HTR-8/SVneo (cell line): ENCODE measurements at places on chromosomes 12 and 14.

- DNase-seq, result no peak
These were observed 1258.0 kb downstream of the FSCB start for GRCh38 chr14:43249116-43249515.

GRCh38 chr12:20798554-20798953 lies 12.0 kb upstream of the SLCO1B3 start:
- DNase-seq, result no peak

DNA sequence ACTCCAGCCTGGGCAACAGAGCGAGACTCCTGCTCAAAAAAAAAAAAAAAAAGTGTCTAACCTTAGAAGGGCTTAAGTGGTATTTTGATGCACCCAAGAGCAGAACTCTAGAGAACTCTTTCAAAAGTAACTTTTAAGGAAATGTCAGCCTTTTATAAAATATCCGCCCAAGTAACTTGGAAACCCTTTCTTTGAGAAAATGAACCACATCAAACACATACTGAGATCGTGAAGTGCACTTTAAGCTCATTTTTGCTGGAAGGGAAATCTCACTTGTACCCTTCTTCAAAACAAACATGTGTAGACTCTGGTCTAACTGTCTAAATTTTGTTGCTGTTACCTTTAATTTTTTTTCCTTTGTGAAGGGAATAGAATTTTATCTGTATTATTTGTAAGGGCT lies 5.5 kb downstream of the C12orf56 start:
- no peak for DNase-seq

GRCh38 chr14:58072288-58073071 lies 79.5 kb downstream of the ARMH4 start:
- peak; percentile 90 for DNase-seq

- no peak for DNase-seq
These were observed 53.2 kb upstream of the HIF1A start for GRCh38 chr14:61641914-61642613.

- DNase-seq, result no peak
These were observed 79.1 kb upstream of the LMO3 start for GRCh38 chr12:16685107-16685506.

GRCh38 chr12:94561943-94562411 lies 88.4 kb downstream of the TMCC3 start:
- DNase-seq, result no peak

- no peak for DNase-seq
These were observed 143.4 kb downstream of the CHST11 start for GRCh38 chr12:104600036-104600712.

GRCh38 chr14:97198813-97199212 lies 401.6 kb downstream of the VRK1 start:
- DNase-seq, result no peak

GRCh38 chr14:105479431-105480158 lies 5.0 kb downstream of the CRIP2 start:
- DNase-seq, result no peak

GRCh38 chr12:31804185-31804504 lies 75.3 kb upstream of the AMN1 start:
- no peak for DNase-seq

DNA sequence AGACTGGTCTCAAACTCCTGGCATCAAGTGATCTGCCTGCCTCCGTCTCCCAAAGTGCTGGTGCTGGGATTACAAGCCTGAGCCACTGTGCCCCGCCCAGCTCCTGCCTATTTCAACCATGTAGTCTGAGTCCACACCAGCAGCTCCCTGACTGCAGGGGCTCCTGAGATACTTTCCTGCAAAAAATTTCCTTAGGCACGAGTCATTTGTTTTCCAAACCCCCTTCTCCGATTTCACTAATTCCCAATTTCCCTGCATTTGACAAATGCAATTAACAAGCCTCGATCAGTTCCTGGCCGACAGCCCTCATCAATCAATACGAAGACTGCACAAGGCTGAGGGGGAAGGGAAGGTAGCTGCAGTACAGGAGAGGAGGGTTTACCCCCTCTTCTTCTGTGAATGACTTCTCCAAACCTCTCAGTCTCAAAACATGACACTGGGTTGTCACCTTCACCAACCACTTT lies 10.1 kb downstream of the PSMB5 start:
- no peak for DNase-seq

GRCh38 chr14:96805956-96806355 lies 8.8 kb downstream of the VRK1 start:
- DNase-seq, result no peak

DNA sequence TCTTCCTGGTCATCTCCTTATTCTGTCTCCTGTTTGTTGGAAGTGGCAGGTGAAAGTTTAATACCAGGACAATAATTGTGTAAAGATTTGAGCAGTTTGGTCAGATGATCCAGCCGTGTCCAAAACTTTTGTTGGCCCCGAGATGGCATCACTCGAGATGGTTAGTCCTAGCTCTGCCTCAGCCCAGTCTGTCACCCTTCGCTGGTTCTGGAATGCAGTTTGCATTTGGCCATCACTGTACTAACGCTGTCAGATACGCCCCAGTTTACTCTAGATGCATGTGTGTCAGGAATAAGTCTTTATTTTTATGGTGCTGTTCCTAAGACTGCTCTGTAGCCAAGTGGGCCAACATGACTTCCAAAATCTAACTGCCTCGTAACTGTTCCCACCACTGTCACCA lies 79.6 kb downstream of the MOK start:
- no peak for DNase-seq

DNA sequence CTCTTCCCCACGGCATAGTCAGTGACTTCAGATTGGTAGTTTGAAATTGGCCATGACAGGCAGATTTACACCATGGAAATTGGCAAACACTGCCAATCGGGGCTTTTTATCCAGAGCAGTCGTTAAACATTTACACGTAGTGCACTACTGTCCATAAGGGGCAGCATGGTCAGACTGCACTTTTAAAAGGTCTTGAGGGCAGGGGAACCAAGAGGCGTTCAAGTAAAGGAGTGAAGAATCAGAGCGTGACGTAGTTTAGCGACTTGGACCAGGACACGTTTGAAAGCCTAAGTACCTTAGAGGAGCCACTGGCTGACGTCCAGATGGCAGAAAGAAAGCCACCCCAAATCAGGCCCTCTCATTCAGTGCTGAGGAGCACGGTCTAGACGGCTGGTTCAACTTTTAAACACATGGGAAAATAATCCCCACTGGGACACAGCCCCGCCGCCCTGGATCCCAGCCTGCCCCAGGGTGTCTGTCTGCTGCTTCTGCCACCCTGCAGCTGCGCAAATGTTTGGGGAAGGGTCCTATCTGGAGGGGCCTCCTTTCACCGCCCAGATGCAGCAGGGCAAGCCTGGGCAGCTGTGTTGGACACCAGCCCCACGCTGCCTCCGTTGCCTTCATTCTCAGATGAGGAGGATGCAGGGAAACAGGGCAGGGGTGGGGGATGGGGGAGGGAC lies 52.5 kb upstream of the PPP2R5C start:
- no peak for DNase-seq

- no peak for DNase-seq
These were observed 139.5 kb downstream of the ERC1 start for GRCh38 chr12:1130571-1130970.

- no peak for DNase-seq
These were observed 17.5 kb downstream of the DYRK4 start for GRCh38 chr12:4579305-4580102.

- DNase-seq, result no peak
These were observed 12.0 kb downstream of the KIF26A start for GRCh38 chr14:104150136-104151025.
